GM03348 (cell line): ENCODE measurements at places on chromosomes 3 and 15.

DNA sequence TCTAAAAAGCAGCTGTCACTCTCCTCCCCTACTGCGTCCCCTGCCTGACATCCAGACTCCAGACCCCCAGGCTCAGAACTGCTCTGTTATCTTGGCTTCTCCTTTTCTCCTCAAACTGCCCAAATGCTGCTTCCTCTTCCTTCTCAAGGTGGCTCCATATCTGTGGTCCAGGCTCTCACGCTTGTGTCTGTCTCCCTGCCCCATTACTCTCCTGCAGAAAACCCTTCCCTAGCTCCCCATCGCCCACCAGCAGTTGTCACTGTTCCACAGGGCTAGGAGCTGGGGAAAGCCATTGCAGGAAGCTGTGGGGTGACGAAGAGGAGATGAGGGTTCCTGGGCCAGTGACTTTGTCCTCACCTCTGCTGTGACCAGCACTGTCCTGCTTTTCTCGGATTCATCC lies 30.7 kb upstream of the CGNL1 start:
- no peak for DNase-seq

DNA sequence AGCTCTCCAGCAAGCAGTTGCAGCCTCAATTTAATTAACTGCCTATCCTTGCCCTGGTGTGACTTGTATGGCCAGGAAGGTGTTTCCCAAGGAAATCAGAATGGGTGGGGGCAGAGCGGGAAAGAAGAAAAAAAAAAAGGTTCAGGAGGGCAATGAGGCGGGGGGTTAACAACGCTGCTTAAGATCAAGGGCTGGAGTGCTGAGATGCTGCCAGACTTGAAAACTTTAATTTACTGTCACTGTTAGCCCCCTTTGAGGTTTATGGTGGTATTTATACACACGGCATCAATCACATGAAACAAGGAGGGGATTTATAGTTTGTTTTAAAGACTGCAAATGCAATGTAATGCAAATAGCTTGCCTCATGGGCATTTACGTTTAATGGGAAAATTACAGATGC lies 319.4 kb upstream of the NR2F2 start:
- no peak for DNase-seq

- DNase-seq, result no peak
These were observed 22.6 kb downstream of the VGLL3 start for GRCh38 chr3:86968244-86968932.

- DNase-seq, result peak; percentile 46
These were observed 216.9 kb upstream of the THBS1 start for GRCh38 chr15:39363761-39364586.

- DNase-seq, result no peak
These were observed 106.9 kb downstream of the LSM3 start for GRCh38 chr3:14285548-14285925.

GRCh38 chr3:48371651-48372376 lies at the start of gene FBXW12:
TSS of gene FBXW12 (plus strand) at chr3:48372219. CDS start at chr3:48372768, 549 bp downstream.
- no peak for DNase-seq

GRCh38 chr3:192911293-192911692 lies 6.4 kb downstream of the MB21D2 start:
- DNase-seq, result no peak

- peak; percentile 64 for DNase-seq
These were observed 59.1 kb downstream of the TRIM42 start for GRCh38 chr3:140736863-140737460.

DNA sequence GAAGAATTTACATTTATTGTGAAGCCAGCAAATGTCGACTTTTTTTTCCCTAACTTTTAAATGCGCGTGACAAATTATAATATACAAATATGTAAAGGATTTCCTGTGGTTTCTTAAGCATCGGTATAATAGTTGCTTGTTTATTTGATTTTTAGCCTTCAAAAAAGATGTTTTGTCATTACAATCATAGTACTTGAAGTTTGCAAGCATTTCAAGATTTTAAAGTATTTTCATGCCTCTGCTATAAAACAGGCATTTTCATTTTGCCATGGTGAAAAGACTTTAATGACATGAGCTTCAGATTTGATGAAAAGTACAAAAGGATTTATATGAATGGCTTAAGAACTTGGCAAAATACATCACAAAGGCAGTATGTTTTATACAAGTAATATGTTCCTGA lies 9.4 kb upstream of the P2RY12 start:
- DNase-seq, result no peak

- no peak for DNase-seq
These were observed 321.7 kb upstream of the FRG2C start for GRCh38 chr3:75342425-75342824.

DNA sequence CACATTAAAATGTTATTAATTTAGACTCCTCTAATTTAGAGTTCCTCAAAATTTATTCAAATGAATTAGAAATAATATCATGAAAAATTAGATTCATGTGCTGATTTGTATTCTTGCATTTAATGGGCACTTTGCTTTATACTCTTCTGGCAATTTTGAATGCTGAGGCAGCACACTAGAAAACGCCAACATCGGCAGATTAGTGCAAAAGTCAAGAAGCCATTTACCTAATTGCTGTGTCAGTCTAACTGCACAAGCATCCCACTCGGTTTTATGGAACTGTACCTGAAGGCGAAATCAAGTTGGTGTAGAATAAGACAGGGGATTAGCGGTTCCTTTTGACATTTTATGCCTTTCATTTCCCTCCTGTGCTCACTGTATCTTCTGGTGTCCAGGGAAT lies 382.0 kb downstream of the ROBO2 start:
- DNase-seq, result no peak

DNA sequence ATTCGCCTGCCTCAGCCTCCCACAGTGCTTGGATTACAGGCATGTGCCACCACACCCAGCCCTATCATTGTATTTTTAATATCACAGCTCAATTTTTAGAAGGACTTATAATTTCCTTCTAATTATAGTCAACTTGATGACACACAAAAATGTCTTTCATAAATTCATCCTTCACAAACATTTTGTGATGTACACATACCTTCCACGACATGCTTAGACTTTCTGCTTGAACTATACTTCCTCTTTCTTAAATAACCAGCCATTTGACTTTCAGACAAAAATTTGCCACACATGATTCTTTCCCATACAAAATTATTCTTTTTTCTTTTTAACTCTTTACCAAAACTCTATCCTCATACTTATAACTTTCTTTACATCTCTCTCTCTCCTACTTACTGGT lies 48.4 kb upstream of the CCK start:
- no peak for DNase-seq

DNA sequence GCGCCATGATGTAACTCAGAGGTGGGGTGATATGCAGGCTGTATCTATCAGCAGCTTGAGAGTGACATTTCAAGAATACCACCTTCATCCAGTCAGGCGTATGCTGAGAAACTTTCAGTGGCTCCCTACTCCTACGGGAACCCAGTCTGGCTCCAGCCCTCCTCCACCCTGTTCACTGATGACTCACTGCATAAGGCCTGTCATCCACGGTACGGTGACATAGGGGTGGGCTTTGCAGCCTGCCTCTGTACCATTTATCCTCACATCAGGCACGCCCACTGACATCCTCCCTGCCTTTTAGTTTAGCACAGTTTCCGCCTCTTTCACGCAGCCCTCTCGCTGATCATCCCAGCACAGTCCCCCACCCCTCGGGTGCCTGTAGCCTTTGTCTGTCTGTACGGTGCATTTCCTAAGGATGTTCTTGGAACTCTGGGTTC lies 11.7 kb downstream of the PXYLP1 start:
- DNase-seq, result peak; percentile 30

DNA sequence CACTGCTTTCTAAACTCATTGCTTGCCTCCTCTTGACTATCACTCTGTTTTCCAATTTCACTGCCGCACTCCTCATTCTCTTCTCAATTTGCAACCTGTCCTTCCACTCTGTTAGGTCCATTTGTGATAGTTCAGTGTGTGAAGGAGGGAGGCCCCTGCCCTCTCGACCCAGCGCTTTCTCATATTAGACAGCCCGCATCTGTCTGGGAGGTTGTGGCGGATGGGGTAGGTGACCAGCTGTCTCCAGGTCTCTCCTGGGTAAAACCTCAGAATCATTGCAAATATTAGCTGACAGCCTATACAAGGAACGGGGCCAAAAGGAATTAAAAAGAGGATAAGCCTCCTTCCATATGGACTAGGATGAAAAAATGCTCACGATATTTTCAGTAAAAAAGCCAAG lies 358.3 kb downstream of the SHQ1 start:
- no peak for DNase-seq

GRCh38 chr15:34976073-34976472 lies 6.5 kb upstream of the AQR start:
- DNase-seq, result no peak

DNA sequence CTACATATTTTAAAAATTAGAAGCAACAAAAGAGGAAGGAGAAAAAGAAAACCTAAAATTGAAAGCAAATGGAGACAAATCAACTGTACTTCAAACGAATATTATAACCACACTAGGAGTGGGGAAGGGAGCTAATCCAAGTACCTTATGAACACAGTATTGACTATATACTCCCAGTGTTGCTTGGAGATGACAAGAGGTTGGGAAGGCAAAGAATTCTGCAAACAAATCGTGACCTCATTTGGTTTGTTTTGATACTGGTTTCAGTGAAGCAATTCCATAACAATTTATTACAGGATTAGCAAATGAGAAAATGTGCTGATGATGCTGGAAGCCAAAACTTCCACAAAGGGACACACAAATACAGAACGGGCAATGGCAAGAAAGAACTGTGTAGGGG lies 268.1 kb downstream of the ULK4 start:
- no peak for DNase-seq

- no peak for DNase-seq
These were observed 138.5 kb upstream of the HES1 start for GRCh38 chr3:193997228-193998122.

DNA sequence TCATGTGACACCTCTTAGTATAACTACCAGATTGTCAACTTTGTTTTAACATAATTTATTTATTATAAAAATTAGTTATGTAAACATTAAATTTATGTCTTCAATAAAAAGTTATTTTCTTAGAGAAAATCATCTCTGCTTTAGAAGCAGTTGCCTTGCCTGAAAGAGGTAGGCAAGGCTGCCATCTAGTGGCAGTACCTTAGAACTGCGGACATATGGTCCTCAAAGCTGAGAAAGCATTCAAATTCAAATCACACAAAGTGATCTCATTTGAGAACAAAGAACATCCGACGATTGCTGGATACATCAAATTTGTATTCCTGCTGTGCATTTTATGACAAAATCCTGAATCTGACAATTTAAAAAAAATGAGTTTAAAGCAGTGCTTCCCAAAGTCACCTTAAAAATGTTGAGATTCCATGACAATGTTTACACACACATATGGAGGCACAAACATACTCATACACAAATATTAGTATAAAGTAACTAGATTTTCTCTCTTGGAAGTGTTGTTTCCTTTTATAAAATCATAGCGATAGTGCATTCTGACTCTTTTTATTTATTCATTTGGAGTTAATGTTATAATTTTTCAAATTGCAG lies 617.4 kb downstream of the CADM2 start:
- DNase-seq, result peak; percentile 59

DNA sequence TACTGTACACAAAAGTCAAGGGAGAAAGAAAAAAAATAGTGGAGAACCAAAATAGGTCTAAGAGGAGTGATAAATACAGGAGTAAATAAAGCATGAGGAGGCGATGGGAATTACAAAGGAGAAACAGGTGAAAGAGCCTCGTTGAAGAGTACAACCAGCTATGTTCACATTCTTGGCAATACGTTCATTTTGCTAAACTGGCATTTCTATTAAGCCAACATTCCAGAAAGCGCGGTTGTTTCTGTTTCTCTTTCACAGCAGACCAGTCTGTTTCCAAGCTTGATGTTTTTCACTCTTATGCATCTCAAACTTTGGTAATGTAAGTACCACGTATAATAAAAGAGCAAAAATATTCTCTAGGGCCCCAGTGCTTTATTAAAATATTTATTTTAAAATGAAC lies 74.5 kb downstream of the NSUN3 start:
- DNase-seq, result peak; percentile 6

DNA sequence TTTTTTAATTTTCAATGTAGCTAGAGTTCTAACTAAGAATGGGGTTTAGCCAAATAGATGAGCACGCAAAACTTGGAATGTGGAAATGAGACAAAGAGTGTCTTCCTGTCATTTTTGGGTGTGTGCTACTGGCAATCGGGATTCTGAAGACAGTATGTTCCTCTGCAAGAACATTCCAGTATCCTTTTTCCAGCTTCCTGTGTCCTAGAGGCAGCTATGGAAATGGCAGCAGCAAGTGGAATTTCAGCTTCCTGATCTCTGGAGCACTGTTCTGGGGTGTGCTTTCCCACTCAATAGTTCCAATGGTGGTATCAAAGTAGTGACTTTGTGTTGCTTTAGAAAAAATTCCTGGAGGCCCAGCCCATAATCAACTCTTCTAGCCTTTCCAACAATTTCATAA lies 642.9 kb upstream of the KCNMB2 start:
- DNase-seq, result peak; percentile 24

DNA sequence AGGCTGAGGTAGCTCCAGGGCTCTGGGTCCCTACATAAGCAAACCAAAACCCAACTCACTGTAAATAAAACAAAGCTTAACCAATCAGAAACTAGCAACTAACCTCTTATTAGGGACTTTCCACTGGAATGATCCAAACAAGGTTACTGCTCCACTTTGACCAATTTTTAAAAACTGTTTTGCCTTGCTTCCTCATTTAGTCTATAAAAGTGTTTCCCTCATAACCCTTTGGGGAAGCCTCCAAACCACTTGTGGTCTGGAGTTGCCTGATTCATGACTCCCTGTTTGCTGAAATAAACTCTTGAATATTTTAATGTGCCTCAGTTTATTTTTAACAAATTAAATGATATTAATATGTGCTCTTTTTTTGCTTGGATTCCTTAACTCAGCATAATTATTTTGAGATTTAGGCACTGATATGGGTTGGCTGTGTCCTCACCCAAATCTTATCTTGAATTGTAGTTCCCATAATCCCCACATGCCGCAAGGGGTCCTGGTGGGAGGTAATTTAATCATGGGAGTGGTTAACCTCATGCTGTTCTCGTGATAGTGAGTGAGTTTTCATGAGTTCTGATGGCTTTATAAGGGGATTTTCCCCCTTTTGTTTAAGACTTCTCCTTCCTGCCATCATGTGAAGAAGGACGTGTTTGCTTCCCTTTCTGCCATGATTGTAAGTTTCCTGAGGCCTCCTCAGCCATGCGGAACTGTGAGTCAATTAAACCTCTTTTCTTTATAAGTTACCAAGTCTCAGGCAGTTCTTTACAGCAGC lies 90.6 kb downstream of the CD200R1L start:
- DNase-seq, result no peak

- no peak for DNase-seq
These were observed 212.5 kb upstream of the UBE2E1 start for GRCh38 chr3:23592961-23593931.

DNA sequence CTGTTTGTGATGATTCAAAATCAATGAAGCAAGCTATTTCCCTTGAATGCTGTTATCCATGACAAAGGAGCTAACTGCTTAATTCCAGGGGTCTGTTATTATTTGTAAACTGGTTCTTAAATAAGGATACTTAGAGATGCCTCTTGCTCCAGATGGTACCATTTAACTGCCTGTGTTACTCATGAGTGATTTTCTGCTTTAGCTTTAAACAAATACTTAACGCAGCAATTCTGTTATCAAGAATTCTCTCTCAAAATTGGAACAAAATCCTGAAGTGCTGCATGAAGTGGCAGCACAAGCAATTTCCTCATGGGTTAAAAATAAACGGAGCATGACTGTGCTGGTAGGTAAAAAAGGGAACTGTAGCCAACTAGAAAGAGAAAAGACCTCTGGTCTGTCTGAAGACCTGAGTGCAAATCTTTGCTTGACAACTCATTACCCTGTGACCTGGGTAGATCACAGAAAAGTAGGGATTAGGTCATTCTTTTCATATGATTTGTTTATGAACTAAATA lies 62.5 kb upstream of the GBE1 start:
- peak; percentile 4 for DNase-seq
